CD4-positive, alpha-beta T cell treated with Interleukin-17A for 1 hour (primary cell): ENCODE measurements at places on chromosomes 6 and 20.

DNA sequence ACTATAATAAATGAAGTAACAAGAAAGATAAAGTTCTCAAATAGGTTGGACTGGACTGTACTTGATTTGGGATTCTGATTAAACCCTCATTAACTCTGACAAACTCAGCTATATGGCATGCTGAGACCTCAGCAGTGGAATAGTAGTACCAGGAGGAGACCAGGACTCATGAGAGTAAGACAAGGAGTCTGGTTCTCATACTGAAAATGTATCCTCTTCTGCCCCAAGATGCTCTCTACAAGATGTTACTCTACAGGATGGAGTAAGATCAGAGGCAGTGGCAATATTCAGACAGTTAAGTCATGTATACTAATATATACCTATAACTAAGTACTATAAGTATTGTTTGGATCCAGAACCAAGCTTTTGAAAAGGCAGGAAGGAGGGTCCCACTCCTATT is 31.9 kb upstream of the SYNCRIP start:
- DNase-seq = peak; percentile 7

- no peak for DNase-seq
Observed at GRCh38 chr6:19231878-19232561, 605.1 kb upstream of the ID4 start.

- DNase-seq = no peak
Observed at GRCh38 chr6:1001655-1002349, 308.9 kb upstream of the EXOC2 start.

- no peak for DNase-seq
Observed at GRCh38 chr6:131877999-131878789, 70.4 kb downstream of the ENPP1 start.

DNA sequence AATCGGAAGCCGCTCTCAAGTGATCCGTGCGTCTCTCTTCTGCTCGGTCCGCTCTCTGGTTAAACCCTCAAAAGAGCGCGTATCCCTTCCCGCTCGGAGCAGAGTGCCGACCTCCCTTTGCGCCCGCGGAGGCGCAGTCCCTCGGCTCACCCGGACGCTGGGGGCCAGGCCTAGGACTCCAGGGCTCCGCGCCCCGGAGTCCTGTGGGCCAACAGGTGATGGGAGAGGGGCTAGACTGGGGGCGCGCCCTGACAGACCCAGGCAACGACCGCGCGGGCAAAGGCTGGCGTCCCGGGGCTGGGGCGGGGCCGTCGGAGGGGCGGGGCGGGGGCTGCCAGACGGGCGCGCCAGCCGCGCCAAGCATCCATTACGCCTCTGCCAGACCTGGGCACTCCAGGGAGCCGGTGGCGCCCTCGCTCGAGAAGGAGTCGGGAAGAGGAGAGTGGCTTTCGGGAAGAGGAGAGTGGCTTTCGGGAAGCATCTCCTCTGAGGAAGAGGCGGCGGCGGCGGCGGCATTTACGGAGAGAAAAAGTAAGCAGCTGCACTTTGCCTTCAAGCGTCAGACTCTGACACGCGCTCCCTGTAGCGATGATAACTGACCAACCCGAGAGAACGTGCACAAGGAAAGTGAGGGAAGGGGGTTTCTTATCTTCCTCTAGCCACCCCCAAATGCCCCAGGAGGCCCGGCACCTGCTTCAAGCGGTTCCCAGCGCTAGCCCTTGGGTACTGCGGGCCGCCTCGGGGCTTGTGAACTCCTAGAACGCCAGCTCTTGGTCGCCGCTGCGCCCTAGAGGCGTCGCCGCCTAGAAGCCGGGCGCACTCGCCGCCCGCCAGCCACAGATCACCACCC is 2.6 kb downstream of the EPHA7 start:
- no peak for DNase-seq

GRCh38 chr6:42241915-42242314 is 24.3 kb upstream of the MRPS10 start:
- DNase-seq = no peak

- no peak for DNase-seq
Observed at GRCh38 chr6:138909511-138909910, 78.5 kb downstream of the REPS1 start.

- DNase-seq = peak; percentile 80
Observed at GRCh38 chr6:32148289-32149091, 3.2 kb downstream of the PRRT1 start.

- no peak for DNase-seq
Observed at GRCh38 chr6:137647762-137648447, 153.7 kb upstream of the OLIG3 start.

GRCh38 chr6:34243131-34243771 is 5.6 kb downstream of the SMIM29 start:
- no peak for DNase-seq

DNA sequence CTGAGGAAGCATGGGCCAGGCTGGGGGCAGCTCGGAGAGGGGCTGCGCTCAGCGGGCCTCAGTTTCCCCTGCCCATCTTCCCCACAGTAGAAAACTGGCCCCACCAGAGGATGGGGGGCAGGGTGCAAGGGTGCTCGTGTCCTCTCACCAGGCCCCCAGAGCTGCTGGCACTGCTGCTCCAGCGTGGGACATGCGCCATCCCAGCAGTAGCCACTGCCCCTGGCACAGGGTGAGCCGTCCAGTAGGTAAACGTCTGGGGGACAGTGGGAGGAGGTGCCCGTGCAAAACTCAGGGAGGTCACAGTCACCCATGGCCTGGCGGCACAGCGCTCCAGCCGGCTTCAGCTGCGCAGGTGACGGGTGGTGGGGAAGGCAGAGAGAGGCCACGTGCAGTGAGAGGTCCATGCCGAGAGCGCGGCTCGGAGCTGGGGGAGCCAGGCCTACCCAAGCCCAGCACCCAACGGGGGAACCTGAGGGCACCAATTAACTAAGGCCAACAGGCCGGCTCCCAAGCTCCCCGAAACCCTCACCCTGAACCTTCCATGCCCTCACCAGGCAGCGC is 8.9 kb upstream of the GFRA4 start:
- DNase-seq = no peak

- DNase-seq = no peak
Observed at GRCh38 chr20:19253916-19254820, 41.7 kb downstream of the SLC24A3 start.

DNA sequence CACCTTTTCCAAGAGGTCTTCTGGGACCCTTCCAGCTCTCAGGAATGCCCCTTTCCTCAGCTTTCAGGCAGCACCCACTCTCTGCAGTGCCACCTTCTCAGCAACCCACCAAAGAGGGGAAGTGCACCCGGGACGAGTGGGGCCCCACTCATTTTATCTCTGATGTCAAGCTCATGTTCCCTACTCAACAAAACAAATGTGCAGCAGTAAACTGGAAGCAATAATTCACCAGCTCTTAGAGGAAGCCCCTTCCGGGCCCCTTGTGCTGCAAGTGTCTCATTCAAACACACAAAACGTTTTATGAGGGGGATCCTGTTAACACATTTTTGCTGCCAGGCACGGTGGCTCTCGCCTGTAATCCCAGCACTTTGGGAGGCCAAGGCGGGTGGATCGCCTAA is 13.6 kb downstream of the GFOD1 start:
- no peak for DNase-seq

- peak; percentile 99 for DNase-seq
Observed at GRCh38 chr20:49278036-49278817, at the start of gene ZNFX1. ZNFX1 (minus strand) TSS chr20:49278057; CDS start chr20:49275839, 2,218 bp downstream.

DNA sequence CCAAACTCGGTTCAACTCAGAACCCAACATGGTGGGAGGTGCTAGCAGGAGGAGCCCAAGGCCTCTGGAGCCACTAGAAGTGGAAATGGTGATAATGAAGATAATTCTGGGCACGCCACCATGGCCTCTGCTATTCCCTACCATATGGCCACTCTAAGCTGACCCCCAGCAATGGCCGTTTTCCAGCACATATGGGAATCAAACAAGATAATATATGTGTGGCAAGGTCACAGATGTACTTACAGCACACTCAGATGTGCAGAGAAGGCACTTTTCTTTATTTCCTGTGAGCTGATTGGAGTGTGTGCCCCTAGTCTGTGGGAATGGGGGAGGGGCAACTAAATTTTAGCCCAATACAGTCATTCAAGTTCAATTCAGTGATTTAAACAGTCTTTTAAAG is 153.4 kb upstream of the LRFN2 start:
- no peak for DNase-seq

- DNase-seq = no peak
Observed at GRCh38 chr6:149079911-149080491, 237.5 kb upstream of the TAB2 start.

- DNase-seq = no peak
Observed at GRCh38 chr6:42710316-42710715, 12.1 kb downstream of the PRPH2 start.

DNA sequence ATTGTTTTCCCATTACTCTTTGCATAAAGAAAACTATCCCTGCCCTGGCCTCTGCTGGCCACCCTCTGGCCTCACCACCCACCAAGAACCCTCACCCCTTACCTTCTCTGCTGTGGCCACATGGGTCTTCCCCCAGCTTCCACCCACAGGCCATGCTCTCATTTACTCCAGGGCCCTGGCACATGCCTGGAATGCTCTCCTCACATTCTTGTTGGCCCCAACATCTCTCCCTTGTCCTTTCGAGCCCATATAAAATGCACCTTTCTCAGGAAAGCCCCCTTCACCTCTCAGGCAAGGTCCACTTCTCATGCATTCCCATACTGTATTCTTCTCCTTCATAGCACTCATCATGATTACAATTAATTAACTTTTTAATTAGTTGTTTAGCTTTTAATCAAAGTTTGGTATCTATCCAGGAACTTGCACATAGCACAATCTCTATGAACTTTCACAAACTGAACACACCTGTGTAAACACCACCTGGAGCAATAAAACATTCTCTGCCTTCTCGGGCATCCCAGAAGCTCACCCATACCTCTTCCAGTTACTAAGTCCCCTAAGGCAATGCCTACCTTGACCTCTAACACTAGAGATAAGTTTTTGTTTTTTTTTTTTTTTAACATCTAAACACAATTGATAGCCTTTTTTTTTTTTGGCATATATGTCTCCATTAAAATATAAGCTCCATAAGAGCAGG is 617.2 kb downstream of the PTPRT start:
- DNase-seq = no peak

DNA sequence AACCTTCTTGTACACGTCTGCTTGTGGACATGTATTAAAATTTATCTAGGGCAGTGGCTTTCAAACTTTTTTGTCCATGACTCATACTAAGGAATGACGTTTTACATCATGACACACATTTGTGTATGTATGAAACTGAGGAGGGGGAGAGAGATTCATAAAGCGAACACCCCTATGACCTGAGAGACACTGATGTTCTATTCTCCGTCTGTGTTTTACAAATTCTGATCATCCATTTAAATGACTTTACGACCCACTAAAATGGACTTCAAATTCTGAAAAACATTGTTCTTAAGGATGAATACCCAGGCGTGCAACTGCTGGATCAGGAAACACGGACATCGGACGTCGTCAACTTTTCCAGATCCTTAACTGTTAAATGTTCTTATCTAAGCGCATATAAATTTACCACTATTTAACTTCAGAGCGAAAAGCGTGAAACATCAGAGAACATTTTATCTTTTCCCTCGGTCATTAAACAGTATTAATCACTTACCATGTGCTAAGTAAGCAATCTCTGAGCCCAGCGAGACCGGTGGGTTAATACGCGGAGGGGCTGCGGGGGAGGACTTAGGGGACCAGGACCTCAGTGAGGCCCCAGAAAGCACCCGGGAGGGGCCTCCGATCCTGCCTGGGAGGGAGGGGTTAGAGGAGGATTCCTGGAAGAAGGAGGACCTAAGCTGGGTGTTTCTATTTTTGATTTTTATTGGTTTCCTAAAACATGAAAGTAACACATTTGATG is 1.2 kb downstream of the PLAGL1 start:
- DNase-seq = no peak

DNA sequence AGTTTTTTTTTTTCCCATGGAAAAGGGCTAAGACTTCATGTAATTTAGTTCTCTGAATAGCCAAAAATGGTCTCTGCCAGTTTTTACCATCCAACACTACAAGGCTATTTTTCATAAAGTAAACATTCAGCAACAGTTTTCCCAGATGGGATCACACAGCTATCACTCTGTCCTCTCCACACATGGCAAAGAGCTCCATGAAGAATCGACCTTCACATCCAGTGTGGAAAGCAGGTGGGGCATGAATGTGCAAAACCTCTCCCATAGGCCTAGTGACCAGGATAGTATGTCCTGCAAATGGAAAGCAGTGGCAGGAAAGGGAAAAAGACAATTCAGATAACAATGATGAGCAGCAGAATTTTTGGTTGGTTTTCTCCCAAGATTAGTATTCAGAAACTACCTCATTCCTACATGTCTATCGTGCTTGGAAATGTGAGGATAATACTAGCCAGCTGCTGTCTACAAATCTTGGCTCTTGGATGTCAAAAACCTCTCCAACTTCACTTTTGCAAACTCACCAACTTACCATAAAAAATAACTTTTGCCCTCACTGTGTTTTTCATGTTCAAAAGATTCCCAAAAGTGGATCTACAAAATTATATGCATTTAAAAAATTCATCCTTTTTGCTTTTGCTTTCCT is 159.7 kb upstream of the MCHR2 start:
- DNase-seq = no peak

DNA sequence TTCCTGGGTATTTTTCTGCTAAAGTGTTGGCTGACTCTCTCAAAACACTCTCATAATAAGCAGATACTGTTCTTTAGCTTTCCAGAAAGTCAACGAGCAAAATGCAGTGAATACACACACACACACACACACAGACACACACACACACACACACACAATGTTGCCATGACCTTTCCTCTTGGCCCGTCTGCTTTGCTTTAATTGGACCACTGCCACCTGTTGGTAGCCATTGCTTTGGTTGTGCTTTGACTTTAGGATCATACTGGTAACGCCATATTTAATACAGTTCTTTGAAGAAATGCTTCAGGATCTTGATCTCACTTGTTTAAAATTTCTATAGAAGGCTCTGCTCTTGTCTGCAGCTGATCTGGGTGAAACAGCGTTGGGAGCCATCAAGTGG is 4.4 kb downstream of the FIG4 start:
- DNase-seq = peak; percentile 24

DNA sequence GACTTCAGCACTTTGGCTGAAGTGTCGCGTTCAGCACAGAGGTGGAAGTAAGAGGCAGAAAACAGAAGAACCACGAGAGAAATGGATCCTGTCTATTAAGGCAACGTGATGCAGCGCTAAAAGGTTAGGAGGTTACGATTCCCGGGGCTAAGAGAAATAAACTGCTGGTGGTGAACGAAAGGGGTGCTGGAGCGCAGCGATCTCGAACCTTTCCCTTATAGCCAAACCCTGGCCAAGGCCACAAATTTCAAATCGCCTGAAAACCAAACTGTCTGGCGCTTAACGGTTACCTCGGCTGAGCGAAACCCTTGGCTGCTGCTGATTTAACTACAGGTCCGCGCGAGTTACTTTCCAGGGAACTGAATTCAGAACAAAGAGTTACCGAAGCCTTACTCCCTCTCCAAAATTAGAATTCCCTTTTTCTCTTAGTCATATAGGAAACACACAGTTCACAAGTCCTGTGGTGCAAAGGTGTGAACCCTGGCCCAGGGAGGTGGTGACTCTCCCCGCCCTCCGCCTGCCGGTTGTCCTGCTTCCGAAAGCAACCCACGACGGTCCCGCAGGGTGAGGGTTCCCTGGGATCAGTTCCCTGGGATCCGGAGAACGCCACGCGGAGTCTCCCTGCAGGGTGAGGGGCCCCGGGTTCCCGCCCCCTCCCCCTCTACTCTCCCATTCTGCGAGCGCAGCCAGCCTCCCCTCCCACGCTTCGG is 1.3 kb upstream of the SLC35D3 start:
- DNase-seq = peak; percentile 7
